Activated CD8-positive, alpha-beta memory T cell treated with anti-CD3 and anti-CD28 coated beads, Interleukin-2, amount 10 ng/mL, durations not matched to agents 7 days and 5 days (primary cell): ENCODE measurements at places on chromosomes 6 and 20. TPM values are rescaled to one million over a fixed set of nuclear protein-coding genes. Genes with fewer than 3 reads are reported as not detected.

DNA sequence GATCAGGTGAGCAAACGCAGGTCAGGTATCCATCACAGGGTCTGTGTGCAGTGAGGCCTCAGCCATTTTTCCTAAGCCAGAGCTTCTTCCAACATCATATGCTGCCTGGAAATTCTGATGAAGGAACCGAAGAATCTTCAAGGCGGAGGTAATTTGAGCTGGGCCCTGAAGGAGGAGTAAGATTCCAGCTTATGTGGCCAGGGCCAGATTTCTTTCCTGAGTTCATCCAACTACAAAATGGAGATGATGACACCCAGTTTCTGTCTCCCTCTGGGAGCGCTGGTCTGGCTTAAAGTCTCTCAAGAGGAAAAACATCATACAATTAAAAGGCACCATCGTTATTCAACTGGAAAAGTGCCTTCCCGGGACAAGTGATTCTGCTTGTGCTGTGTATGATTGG is 6.9 kb upstream of the MANBAL start:
- DNase-seq: no peak

DNA sequence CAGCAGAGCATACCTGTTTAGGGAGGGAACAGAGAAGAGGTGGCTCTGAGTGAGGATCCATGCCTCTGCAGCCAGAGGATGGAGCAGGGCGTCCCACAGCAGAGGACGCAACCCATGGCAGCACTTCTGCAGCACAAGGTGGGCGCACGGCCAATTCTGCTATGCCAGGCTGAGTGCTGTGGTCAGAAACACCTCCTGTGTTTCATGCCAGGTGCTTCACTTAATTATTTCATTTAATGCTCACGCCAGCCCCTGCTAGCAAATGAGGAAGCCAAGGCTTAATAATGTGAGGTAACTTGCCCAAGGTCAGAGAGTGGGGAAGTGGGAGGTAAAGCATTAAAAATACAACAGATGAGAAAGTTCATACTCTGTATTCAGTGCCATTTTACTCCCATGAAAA is 68.5 kb upstream of the PTGIS start:
- DNase-seq: no peak

The ERVFRD-1 gene
- not detected for total RNA-seq

The SLC22A2 gene
- total RNA-seq: not detected

The EDN3 gene
- total RNA-seq: not detected

The SNAP91 gene
- total RNA-seq: not detected

The HUS1B gene
- 1.2 TPM for total RNA-seq

DNA sequence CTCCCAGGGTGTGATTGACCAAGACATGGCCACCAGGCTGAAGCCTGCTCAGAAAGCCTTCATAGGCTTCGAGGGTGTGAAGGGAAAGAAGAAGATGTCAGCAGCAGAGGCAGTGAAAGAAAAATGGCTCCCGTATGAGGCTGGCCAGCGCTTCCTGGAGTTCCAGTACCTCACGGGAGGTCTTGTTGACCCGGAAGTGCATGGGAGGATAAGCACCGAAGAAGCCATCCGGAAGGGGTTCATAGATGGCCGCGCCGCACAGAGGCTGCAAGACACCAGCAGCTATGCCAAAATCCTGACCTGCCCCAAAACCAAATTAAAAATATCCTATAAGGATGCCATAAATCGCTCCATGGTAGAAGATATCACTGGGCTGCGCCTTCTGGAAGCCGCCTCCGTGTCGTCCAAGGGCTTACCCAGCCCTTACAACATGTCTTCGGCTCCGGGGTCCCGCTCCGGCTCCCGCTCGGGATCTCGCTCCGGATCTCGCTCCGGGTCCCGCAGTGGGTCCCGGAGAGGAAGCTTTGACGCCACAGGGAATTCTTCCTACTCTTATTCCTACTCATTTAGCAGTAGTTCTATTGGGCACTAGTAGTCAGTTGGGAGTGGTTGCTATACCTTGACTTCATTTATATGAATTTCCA is 4.6 kb upstream of the SNRNP48 start:
- no peak for DNase-seq

- DNase-seq: peak; percentile 50
Measured at GRCh38 chr6:3159805-3160781, 2.7 kb upstream of the TUBB2A start.

The FAM83C gene
- not detected for total RNA-seq

- no peak for DNase-seq
Measured at GRCh38 chr6:18121580-18122127, 823 bp downstream of the NHLRC1 start.

DNA sequence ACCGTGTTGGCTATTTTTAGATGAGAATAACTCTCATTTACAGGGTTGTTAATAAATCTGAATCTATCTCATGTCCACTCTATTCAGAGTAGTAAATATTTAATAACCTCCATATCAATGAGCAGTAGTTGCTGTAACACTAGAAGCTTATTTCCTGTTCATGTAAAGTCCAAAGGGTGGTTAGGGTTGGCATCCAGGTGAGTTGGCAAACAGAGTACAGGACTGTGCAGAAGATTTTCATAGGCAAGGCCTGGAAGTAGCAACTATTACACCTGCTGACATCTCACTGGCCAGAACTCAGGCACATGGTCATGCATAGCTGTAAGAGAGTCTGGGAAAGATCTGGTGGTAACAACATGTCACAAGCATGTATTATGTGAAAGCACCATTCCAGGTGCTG is 147.5 kb downstream of the PHF3 start:
- DNase-seq: no peak

- no peak for DNase-seq
Measured at GRCh38 chr6:80647156-80647555, 540.7 kb downstream of the BCKDHB start.

DNA sequence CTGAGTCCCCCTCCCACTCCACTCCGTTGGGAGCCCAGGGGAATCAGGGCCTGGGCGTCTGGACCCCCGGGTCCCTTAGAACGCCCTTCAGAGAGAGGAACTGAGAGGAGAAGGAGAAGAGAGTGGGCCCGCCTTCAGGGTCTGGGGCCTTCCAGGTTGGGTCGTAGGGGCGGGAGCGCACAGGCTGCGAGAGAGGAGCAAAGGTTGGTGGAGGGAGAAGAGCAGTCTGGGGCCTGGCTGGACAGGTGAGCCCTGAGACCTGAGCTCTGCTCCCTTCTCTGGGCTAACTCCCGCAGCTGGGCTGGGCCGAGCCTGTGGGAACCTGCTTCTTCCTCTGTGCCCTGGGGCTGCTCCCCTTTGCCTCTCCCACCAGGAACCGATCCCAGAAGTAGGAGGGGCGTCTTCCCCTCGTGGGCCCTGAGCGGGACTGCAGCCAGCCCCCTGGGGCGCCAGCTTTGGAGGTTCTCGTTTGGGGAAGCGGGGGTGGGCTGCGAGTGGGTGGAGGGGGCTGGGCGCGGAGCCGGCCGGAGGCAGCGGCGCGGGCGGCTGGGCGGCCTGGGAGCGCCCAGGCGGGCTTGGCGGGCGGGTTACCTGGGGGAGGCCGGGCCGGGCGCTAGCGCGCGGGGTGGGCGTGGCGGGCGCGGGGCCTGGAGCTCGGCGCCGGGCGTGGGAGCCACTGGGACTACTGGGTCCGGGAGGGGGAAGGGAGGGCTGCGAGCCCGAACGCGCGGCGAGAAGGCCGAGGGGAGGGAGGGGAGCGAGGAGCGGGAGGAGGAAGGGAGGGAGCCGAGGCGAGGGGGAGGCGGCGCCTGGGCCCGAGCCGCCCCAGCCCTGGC is at the start of gene DDR1:
Gene DDR1, plus strand, starts transcription at position 835 of the 836 bp plus-strand sequence. CDS start 4,211 bp downstream, outside the sequence.
- peak; percentile 54 for DNase-seq

DNA sequence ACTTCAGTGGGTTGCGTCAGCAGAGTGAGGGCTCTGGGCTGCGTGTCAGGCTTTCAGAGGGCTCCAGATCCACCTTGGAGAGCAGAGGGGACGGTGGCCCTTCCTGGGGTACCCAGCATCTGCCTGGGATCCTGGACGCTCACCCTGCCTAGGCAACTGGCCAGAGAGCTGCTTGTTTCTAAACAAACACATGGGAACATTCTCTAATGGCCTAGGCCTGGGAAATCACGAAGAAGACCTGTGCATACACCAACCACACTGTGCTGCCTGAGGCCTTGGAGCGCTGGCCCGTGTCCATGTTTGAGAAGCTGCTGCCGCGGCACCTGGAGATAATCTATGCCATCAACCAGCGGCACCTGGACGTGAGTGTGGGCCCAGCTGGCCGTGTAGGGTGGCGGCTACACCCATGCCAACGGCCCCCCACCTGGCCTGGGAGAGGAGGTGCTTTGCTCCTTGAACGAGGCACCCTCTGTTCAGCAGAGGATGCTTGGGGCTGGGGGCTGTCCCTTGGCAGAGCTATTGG is 32.2 kb downstream of the PYGB start:
- no peak for DNase-seq

GRCh38 chr20:45109634-45110033 is 5.3 kb downstream of the WFDC5 start:
- DNase-seq: no peak

- DNase-seq: no peak
Measured at GRCh38 chr6:113291751-113292445, 565.2 kb upstream of the MARCKS start.

- no peak for DNase-seq
Measured at GRCh38 chr6:79605061-79605460, 26.1 kb upstream of the SH3BGRL2 start.

- DNase-seq: no peak
Measured at GRCh38 chr20:57464642-57465211, 60.2 kb downstream of the CTCFL start.

The LY6G6C gene
- total RNA-seq: not detected

The OR2H1 gene
- total RNA-seq: not detected
